ENCODE measurements at places on chromosomes 11 and 22.
A peak's percentile ranks its signal among the peaks of the same experiment; 100 is the strongest.

- no peak for DNase-seq
These were observed 45.3 kb downstream of the CADM1 start for GRCh38 chr11:115458877-115459276.

- DNase-seq: no peak
These were observed 3.1 kb downstream of the APBB1 start for GRCh38 chr11:6415797-6416196.

GRCh38 chr11:91773090-91773489, 451.5 kb upstream of the FAT3 start:
- no peak for DNase-seq

DNA sequence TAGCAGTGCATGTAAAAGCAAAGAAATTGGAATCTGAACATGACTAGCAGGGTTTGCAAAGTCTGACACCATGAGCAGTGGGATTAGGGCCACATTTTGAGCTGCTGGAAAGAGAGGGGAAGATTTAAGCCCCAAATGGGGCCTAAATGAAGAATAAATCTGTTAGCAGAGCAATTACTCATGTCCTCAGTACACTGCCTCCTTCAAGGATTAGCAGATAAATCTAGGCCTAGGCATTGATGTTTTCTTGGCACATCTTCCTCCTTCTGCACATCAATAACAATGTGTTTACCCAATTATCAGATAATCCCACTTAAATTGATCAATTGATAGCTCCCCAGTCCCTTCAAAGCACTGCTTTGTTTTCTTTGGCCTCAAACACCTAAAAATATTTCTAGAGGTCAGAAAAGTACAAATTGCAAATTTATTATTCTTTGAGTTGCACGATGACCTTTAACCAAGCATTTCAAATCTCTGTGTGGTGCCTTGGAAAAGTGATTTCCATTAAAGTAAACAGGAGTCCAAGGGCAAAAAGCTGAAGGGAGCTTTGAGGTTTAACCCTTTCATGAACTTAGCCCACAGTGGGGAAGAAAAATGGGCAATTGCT, 514.7 kb upstream of the CHORDC1 start:
- DNase-seq: no peak

GRCh38 chr11:130131961-130132850, 27.4 kb upstream of the ST14 start:
- DNase-seq: peak; percentile 14

- DNase-seq: no peak
These were observed 8.5 kb upstream of the SCYL1 start for GRCh38 chr11:65516135-65516968.

DNA sequence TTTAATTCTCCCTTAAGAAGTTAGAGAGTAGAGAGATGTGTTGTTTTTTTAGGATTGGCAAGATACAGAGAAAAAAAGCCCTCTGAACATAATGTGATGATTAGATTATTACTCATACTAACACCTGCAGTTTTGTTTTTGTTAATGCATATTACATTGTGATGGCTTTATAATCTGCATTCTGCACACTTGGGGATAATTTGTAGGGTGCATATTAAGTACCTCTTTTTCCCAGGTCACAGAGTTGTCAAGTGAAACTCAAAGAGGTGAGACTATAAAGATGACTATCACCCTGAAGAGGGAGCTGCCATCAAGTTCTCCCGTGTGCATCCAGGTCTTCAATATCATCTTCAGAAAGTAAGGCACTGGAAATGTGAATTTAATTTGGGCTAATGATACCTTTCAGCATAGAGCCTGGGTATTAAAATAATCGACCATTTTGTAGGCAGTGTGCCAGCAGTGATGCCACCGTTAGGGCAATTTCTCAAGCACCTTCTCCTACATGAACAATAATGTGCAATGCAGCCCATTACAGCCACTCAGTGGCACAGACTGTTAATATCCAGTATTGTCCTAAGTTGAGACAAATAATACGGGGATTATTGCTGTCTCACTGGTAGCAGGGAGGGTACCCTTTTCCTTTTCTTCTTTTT, 16.2 kb downstream of the PIWIL4 start:
- no peak for DNase-seq

GRCh38 chr11:6497069-6497839, at the start of gene DNHD1:
TSS of gene DNHD1 (plus strand) at chr11:6497280. CDS start at chr11:6498216, 936 bp downstream.
- DNase-seq: no peak

DNA sequence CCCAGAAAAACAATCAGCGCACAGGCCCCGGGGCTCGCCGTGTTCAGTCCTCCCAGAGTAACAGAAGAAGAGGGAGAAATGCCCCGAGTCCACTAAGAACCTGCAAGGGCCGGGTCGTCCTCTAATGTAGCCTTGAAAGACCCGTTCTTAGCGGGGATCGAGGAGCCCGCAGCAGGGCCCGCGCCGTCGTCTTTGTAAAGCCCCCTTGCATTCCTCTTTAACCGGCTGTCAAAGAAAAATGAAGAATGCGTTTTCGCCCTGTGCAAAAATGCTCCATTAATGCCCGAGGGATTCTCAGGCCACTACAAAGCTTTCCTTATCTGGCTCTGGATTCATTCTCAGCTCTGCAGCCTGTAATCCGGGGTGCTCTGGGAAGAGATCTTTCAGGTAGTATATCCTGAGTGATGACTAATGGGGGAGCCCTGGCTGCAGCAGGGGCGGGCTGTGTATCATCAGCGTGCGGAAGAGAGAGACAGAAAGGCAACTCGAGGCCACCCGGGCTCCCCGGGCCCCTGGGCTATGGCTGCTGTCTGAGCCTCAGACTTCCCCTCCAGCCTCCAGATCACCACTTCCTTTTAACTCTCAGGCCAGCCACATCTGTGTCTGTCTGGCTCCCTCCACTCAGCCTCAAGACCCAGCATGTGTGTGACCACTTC, 78.2 kb downstream of the FBLN1 start:
- no peak for DNase-seq

DNA sequence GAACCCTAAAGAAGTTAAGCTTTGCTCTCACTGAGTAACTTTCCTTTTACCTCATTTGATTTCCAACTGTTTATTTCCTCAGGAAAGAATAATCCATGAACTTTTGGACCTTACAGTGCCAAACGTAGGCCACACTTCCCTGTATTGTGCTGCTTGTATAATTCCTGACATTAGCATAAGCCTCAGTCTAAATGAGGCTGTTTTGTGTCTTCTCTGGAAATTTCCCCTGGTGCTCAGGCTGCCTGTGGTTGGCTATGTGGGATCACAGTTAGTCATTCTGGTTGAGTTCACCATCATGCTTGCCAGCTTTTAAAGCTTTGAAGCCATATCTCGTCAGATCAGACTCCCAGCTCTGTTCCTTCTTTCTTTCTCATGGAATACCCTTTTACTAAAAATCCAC, 107.0 kb downstream of the FAM76B start:
- DNase-seq: no peak
